ENCODE measurements at places on chromosomes 4 and X.

- peak; percentile 35 for DNase-seq
Measured at GRCh38 chr4:37999000-37999716, 39.0 kb downstream of the PTTG2 start.

GRCh38 chrX:25198891-25199290 lies 183.1 kb upstream of the ARX start:
- no peak for DNase-seq

- no peak for DNase-seq
Measured at GRCh38 chr4:130147641-130148040, 1051.7 kb downstream of the C4orf33 start.

DNA sequence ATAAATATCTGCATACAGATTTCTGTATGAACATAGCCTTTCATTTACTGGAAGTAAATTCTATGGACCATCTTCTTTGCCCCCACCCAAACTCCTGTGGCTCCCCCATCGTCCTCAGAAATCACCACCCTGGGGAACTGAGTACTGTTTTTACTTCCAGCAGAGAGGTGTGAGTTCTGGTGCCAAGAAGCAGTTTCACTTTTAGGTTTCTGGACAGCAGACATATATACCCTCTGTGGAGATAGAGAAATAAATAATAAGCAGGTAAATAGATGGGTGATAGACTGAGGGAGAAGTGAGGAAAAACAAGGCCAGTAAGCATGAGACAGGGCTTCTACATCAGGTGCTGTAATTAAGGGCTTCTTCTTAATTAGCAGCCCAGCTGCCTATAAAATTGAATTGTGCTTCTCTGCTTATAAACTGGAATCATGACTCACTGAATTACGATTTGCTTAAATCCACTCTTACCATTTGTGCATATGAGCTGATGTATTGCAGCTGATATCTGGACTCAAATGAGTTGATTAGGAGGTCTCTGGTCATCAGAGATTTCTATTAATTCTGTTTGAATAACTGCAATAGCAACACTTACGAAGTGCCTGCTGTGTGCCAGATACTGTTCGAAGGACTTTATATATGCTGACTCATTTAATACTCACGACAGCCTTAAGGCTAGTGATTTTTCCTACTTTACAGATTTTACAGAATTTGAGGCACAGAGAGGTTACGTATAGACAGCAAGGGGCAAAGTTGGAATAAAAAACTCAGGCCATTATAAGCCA lies 60.8 kb upstream of the DHX15 start:
- no peak for DNase-seq

DNA sequence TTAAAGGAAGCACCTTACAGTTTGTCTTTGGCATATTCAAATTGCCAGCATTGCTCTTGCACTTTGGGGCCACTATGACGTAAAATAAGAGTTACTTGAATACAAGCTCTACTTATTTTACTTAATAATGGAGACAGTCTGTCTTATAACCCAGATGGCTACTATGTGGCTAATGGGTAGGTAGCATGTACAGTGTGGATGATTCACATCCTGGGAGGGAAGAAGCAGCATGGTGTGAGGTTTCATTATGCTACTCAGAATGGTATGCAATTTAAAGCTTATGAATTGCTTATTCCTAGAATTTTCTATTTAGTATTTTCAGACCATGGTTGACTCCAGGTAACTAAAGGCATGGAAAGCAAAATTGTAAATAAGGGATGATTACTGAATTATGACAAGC lies 761.8 kb upstream of the ATOH1 start:
- DNase-seq, result no peak

- no peak for DNase-seq
Measured at GRCh38 chrX:72107320-72107719, 24.4 kb downstream of the RTL5 start.
